CD4-positive, alpha-beta memory T cell (primary cell): ENCODE measurements at places on chromosomes 12 and 14.

GRCh38 chr12:100904270-100904669 is 109.7 kb downstream of the ANO4 start:
- no peaks in the 10 kb centered on the region for H3K36me3 ChIP-seq
- H3K4me1 ChIP-seq, result no peaks in the 10 kb centered on the region
- no peaks in the 10 kb centered on the region for H3K27me3 ChIP-seq
- H3K27ac ChIP-seq, result no peak overlapping the region

- H3K4me1 ChIP-seq, result peaks cover 66% of the 10 kb centered on the region
- no peak overlapping the region for H3K4me3 ChIP-seq
- H3K36me3 ChIP-seq, result no peaks in the 10 kb centered on the region
- no peaks in the 10 kb centered on the region for H3K27me3 ChIP-seq
- H3K27ac ChIP-seq, result no peak overlapping the region
Observed at GRCh38 chr14:50524731-50525515, 7.4 kb downstream of the MAP4K5 start.

- no peak overlapping the region for H3K27ac ChIP-seq
- no peak overlapping the region for H3K4me3 ChIP-seq
- DNase-seq, result no peak
- no peaks in the 10 kb centered on the region for H3K36me3 ChIP-seq
- H3K4me1 ChIP-seq, result no peaks in the 10 kb centered on the region
- peaks cover 5% of the 10 kb centered on the region for H3K27me3 ChIP-seq
Observed at GRCh38 chr12:21413369-21414277, 23.8 kb upstream of the PYROXD1 start.

DNA sequence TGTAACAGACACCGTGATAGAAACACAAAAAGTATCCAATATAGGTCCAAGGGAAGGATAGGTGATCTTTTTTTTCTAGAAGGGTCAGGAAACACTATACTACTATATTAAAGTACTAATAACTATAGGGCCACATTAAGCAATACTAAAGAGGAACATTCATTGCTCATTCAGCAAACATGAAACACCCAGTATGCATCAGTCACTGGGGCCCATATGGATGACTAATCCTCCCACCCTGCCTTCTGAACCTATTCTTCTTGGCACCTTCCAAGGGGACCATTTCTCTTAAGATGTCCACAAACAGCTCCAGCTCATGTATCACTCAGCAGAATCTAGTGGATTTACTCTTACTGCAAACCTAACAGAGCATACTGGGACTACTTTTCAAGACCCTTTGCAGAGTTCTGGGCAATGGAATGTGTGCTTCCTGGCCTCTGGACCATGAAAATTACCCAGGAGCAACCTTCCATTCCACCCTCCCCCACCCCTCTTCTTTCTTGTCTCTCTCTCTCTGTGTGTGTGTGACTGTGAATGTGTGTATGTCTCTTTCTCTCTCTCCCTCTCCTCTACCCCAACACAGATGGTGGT is 187.9 kb downstream of the EPS8 start:
- H3K27me3 ChIP-seq, result no peaks in the 10 kb centered on the region
- no peak for DNase-seq
- no peak overlapping the region for H3K4me3 ChIP-seq
- H3K36me3 ChIP-seq, result no peaks in the 10 kb centered on the region

GRCh38 chr12:114122016-114122415 is 155.9 kb upstream of the RBM19 start:
- H3K4me3 ChIP-seq, result no peak overlapping the region
- DNase-seq, result no peak
- H3K27ac ChIP-seq, result no peak overlapping the region
- no peaks in the 10 kb centered on the region for H3K4me1 ChIP-seq
- no peaks in the 10 kb centered on the region for H3K36me3 ChIP-seq
- H3K27me3 ChIP-seq, result no peaks in the 10 kb centered on the region

DNA sequence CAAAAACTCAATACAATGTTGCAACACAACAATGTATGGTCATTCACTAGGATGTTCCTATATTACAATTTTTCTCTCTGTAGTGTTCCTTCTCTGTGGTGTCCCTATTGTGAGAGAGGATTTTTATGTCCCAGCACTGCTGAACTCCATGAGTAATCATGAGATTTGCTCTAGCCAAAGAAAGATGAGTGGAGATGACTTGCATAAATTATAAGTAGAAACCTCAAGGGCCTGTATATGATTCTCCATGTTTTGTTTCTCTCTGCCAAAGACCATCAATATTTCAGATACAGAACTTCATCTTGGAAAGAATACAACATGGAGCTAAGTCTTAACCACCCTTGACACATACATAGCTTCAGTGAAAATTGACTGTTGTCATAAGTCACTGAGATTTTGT is 579.1 kb downstream of the TMTC2 start:
- no peak overlapping the region for H3K27ac ChIP-seq
- no peaks in the 10 kb centered on the region for H3K27me3 ChIP-seq
- no peaks in the 10 kb centered on the region for H3K4me1 ChIP-seq
- H3K36me3 ChIP-seq, result no peaks in the 10 kb centered on the region
- no peak for DNase-seq
- H3K4me3 ChIP-seq, result no peak overlapping the region

DNA sequence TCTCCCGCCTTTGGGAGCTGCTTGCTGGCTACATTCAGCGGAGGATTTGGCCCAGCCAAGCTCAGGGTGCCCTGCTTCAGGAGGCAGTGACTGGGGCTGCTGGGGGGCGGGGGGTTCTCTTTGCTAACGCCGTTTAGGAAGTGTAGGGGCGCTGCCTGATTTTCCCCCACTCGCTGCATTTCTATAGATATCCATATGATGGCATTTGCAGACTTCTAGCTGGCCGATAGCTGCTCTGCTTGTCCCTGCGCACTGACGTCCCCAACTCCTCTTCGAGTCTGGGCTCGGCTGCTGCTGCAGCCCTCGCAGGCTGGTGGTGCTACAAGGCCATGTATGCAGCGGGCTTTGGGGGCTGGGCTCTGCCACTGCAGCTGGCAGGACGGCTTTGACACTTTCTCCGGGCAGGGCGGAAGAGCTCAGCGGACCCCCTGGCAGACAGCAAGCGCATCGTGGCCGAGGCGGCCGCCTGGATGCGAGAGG is 3.1 kb downstream of the LRFN5 start:
- H3K27me3 ChIP-seq, result peaks cover 28% of the 10 kb centered on the region
- H3K4me1 ChIP-seq, result peaks cover 34% of the 10 kb centered on the region
- H3K4me3 ChIP-seq, result no peak overlapping the region
- no peak overlapping the region for H3K27ac ChIP-seq
- no peaks in the 10 kb centered on the region for H3K36me3 ChIP-seq
